Activated T-helper 17 cell treated with anti-CD3 and anti-CD28 coated beads, Interleukin-2, amount 50 U/mL, for 72 hours (primary cell): ENCODE measurements at places on chromosomes 5 and 9. TPM values are rescaled to one million over a fixed set of nuclear protein-coding genes. Genes with fewer than 3 reads are reported as not detected.

The ADRB2 gene
- 0.74 TPM for total RNA-seq

DNA sequence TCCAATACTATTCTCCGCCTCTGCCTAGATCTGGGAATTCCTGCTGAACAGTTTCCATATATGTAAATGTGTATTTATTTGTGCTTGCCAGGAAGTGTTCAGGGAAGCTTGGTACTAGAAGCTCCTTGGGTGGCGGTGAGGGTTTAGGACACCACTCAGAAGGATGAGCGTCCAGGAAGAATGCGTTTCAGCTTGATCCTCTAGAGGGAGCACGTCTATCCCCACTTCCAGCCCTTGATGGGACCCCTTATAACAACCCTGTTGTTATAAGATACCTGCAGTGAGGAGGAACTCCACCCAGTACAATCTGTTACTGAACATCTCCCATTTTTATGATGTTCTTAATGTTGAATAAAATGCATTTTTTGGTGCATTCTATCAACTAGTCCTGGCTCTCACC lies 88.9 kb downstream of the CYFIP2 start:
- no peak for ATAC-seq

GRCh38 chr5:159419576-159419975 lies 89.3 kb upstream of the IL12B start:
- no peak for ATAC-seq

DNA sequence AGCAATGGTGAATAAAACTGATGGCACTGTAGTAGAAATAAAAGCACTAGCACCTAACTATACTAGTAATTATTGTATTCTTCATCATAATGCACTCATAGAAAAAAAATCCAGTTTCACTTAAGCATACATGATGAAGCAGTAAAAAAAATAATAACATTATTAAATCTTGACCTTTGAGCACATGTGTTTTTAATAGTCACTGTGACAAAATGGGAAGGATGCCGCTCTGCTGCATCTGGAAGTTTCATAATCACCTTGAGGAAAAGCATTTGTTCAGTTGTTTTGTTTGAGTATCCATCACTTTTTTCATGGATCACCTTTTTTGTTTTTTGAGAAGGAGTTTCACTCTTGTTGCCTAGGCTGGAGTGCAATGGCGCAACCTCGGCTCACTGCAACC lies 13.2 kb downstream of the OR2K2 start:
- no peak for ATAC-seq

DNA sequence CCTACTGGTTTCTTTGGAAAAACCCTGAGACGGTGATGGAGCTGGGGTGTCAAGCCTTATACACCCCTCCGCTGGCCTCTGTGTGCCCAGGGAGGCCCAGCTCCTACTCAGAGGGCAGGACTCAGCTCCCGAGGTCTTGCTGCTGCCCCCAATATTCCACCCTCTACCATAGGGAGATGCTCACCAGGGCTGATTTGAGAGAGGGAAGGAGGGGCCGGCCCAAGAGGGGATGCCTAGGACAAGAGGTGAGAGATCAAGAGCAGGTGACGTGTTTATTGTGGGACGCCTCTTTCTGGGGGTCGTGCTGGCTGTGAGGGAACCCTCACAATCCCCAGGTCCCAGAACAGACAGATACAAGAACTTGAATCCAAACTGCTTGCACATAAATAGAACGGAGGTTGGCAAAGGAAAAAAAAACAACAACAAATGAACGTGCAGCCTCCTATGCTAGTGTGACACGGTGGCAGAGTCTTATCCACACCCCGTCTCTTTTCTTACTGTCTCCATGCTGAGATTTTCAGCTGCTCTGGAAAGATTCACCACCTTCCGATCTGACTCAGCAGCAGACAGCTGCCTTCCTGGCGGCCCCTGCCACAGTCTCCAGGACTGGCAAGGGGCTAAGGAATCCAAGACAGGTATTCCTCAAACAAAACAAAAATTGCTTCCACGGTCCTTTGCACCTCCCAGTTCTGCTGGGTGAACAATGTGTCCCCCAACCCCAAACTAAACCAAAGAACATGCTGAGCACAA lies 22.3 kb downstream of the FABP6 start:
- no peak for ATAC-seq
